ENCODE measurements at places on chromosomes 12 and 14. TPM values are rescaled to one million over a fixed set of nuclear protein-coding genes. Genes with fewer than 3 reads are reported as not detected.

DNA sequence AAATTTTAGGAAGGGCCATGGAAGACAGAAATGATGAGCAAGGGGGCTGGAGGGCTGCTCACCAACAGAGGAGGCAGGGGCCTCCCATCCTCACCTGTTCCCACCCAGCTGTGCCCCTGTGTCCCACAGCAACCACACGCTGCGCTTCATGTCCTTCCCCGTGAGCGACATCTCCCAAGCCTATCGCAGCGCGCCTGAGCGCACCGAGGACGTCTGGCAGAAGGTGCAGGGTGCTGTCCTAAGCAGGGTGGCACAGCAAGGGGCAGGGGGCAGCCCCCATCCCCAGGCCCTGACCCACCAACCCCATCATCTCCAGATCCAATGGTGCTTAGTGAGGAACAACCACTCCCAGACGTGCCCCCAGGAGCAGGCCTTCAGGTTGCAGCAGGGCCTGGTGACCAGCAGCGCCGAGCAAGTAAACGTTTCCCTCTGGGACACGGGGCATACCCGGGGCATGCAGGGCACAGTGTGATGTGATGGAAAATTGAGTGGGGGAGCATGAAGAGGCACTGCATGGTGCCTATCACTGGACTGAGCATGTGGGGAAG, 8.1 kb downstream of the CARMIL3 start:
- DNase-seq: no peak
- no peak overlapping the region for H3K4me3 ChIP-seq
- H3K27me3 ChIP-seq: no peaks in the 10 kb centered on the region

- no peak for DNase-seq
- no peaks in the 10 kb centered on the region for H3K36me3 ChIP-seq
- no peak overlapping the region for H3K27ac ChIP-seq
- no peak overlapping the region for H3K4me3 ChIP-seq
- H3K4me1 ChIP-seq: no peaks in the 10 kb centered on the region
Observed at GRCh38 chr12:67509666-67510386, 138.7 kb upstream of the DYRK2 start.

Gene LRFN5
- not detected for total RNA-seq

Gene PPP1R36
- 1.9 TPM for total RNA-seq

Gene BBOF1
- total RNA-seq: 5.3 TPM

GRCh38 chr14:69318241-69318640, 58.3 kb downstream of the GALNT16 start:
- no peak overlapping the region for H3K27ac ChIP-seq
- no peaks in the 10 kb centered on the region for H3K27me3 ChIP-seq
- H3K4me1 ChIP-seq: no peaks in the 10 kb centered on the region
- DNase-seq: peak; percentile 34

DNA sequence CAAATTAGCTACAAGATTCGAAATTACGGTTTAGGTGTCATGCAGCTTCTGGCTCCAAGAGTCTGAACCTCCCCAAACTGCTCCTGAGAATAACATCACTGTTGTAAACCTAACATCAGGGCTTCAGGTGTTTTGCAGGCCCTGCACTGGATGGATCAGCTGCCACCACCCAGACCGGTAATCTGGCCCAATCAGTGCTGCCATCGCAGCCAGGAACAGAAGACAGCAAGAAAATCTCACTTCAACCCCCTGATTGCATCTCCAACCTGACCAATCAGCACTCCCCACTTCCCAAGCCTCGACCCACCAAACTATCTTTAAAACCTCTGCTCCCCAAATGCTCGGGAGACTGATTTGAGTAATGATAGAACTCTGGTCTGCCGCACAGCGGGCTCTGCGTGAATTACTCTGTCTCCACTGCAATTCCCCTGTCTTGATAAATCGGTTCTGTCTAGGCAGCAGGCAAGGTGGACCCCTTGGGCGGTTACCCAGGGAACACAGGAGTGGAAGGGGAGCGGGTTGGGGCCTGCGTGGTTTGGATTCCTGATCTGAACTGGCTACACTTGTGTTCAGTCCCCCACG, 268.5 kb upstream of the SFSWAP start:
- no peaks in the 10 kb centered on the region for H3K36me3 ChIP-seq
- no peak overlapping the region for H3K4me3 ChIP-seq
- no peak for DNase-seq
- no peaks in the 10 kb centered on the region for H3K27me3 ChIP-seq
- H3K27ac ChIP-seq: no peak overlapping the region

Gene GYS2
- not detected for total RNA-seq

GRCh38 chr14:36553656-36554260, 28.7 kb downstream of the NKX2-8 start:
- H3K27me3 ChIP-seq: no peaks in the 10 kb centered on the region
- no peaks in the 10 kb centered on the region for H3K36me3 ChIP-seq
- H3K4me1 ChIP-seq: no peaks in the 10 kb centered on the region
- no peak overlapping the region for H3K4me3 ChIP-seq

- no peak overlapping the region for H3K27ac ChIP-seq
- no peak for DNase-seq
- H3K4me1 ChIP-seq: no peaks in the 10 kb centered on the region
- no peaks in the 10 kb centered on the region for H3K36me3 ChIP-seq
- H3K27me3 ChIP-seq: no peaks in the 10 kb centered on the region
Observed at GRCh38 chr14:67962215-67962644, 142.7 kb downstream of the RAD51B start.

Gene SIX1
- not detected for total RNA-seq

DNA sequence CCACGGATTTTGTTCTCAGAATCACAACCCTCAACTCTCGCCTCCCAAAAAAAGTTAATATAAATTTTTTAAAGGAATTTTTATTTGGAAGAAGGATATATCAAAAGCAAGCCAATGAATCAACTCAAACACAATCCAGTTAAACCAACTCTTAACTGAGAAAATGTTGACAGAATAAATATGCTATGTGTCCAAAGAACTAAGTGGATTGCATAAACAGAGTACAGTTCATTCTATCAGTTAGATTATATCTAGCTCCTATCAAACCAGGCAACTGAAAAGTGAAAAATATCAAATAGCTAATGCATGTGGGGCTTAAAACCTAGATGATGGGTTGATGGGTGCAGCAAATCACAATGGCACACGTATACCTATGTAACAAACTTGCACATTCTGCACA, 16.6 kb downstream of the SLC41A2 start:
- no peak overlapping the region for H3K27ac ChIP-seq
- no peaks in the 10 kb centered on the region for H3K27me3 ChIP-seq
- no peaks in the 10 kb centered on the region for H3K36me3 ChIP-seq

Gene WDR89
- 7.4 TPM for total RNA-seq

Gene KRT8
- total RNA-seq: 2,048 TPM

Gene LHX5
- not detected for total RNA-seq

GRCh38 chr12:97556302-97556779, 93.7 kb downstream of the RMST start:
- no peaks in the 10 kb centered on the region for H3K4me1 ChIP-seq
- H3K4me3 ChIP-seq: no peak overlapping the region
- peaks cover 4% of the 10 kb centered on the region for H3K27me3 ChIP-seq
- H3K27ac ChIP-seq: no peak overlapping the region
- no peak for DNase-seq
- H3K36me3 ChIP-seq: no peaks in the 10 kb centered on the region

- H3K27me3 ChIP-seq: no peaks in the 10 kb centered on the region
- DNase-seq: peak; percentile 67
- no peaks in the 10 kb centered on the region for H3K4me1 ChIP-seq
- H3K36me3 ChIP-seq: no peaks in the 10 kb centered on the region
- H3K4me3 ChIP-seq: peak overlapping the region; percentile 95
Observed at GRCh38 chr14:69610020-69610873, 1.1 kb upstream of the SUSD6 start.

GRCh38 chr14:43418324-43418723, 1088.8 kb downstream of the FSCB start:
- H3K27me3 ChIP-seq: no peaks in the 10 kb centered on the region
- H3K36me3 ChIP-seq: no peaks in the 10 kb centered on the region
- no peaks in the 10 kb centered on the region for H3K4me1 ChIP-seq
- no peak overlapping the region for H3K4me3 ChIP-seq
- no peak for DNase-seq

- DNase-seq: no peak
- no peaks in the 10 kb centered on the region for H3K4me1 ChIP-seq
- H3K27me3 ChIP-seq: no peaks in the 10 kb centered on the region
- no peak overlapping the region for H3K27ac ChIP-seq
- H3K4me3 ChIP-seq: no peak overlapping the region
Observed at GRCh38 chr12:133202493-133203343, 21.4 kb downstream of the ZNF268 start.

- no peaks in the 10 kb centered on the region for H3K36me3 ChIP-seq
- H3K4me1 ChIP-seq: no peaks in the 10 kb centered on the region
- H3K27ac ChIP-seq: no peak overlapping the region
- no peaks in the 10 kb centered on the region for H3K27me3 ChIP-seq
Observed at GRCh38 chr12:107679336-107679735, 6.3 kb upstream of the PWP1 start.

Gene TMTC1
- 7.4 TPM for total RNA-seq

- H3K27me3 ChIP-seq: no peaks in the 10 kb centered on the region
- H3K4me3 ChIP-seq: no peak overlapping the region
- H3K4me1 ChIP-seq: no peaks in the 10 kb centered on the region
Observed at GRCh38 chr14:98622208-98623051, 649.6 kb downstream of the BCL11B start.

Gene ADCY4
- total RNA-seq: 31.4 TPM

GRCh38 chr12:132724506-132725241, 14.0 kb downstream of the PGAM5 start:
- DNase-seq: no peak
- no peaks in the 10 kb centered on the region for H3K4me1 ChIP-seq
- H3K27me3 ChIP-seq: no peaks in the 10 kb centered on the region
- H3K4me3 ChIP-seq: no peak overlapping the region
- H3K27ac ChIP-seq: no peak overlapping the region

Gene CDKN1B
- 49.2 TPM for total RNA-seq

DNA sequence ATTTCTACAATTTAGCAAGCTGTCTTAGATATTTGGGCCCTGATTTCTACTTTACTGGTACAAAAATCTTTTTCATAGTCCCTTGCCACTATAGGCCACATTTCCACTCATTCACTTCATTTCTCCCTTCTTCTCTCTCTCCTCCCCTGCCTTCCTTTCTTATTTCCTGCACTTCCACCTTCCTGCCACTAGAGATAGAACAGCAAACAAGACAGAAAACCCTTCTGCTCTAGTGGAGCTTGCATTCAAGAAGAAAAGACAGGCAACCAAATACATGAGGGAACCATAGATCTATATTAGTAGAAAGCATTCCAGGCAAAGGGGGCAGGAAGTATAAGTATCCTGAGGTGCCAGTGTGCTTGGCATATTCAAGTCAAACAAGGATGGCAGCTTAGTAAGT, 623.5 kb downstream of the FLRT2 start:
- H3K27me3 ChIP-seq: no peaks in the 10 kb centered on the region
- H3K36me3 ChIP-seq: no peaks in the 10 kb centered on the region
- H3K27ac ChIP-seq: no peak overlapping the region

Gene RD3L
- total RNA-seq: not detected

DNA sequence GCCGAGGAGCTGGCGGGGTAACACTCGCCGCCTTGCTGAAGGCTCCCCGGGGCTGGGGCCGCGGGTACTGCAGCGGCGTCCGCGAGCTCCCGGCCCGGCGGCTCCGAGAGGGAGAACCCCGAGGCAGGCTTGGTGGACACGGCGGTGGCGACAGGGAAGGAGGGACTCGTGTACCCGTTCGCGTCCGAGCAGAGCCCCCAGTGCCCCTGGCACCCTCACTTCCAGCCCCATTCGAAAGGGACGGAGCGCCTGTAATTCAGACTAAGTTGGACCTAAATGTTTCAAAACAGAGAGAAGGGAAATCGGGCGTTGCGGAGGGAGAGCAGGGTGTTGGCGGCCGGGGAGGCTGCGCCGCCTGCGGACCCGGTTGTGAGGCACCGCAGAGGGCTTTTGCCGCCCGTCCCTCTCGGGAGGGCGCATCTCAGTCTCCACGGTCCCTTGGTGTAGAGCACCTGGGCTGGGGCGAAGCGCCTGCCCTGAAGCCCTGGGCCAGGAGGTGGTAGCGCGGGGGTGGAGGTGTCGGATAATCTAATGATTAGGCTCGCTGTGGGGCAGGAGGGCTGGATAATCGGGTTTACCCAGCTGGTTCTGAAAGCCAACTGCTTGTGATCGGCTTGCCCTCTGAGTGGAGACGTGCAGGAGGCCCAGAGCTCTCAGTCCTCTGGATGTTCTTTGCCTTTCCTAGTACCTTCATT, 771 bp downstream of the DAAM1 start:
- peaks cover 16% of the 10 kb centered on the region for H3K4me1 ChIP-seq
- no peak for DNase-seq
- H3K36me3 ChIP-seq: no peaks in the 10 kb centered on the region

Gene NID2
- total RNA-seq: 16.5 TPM

DNA sequence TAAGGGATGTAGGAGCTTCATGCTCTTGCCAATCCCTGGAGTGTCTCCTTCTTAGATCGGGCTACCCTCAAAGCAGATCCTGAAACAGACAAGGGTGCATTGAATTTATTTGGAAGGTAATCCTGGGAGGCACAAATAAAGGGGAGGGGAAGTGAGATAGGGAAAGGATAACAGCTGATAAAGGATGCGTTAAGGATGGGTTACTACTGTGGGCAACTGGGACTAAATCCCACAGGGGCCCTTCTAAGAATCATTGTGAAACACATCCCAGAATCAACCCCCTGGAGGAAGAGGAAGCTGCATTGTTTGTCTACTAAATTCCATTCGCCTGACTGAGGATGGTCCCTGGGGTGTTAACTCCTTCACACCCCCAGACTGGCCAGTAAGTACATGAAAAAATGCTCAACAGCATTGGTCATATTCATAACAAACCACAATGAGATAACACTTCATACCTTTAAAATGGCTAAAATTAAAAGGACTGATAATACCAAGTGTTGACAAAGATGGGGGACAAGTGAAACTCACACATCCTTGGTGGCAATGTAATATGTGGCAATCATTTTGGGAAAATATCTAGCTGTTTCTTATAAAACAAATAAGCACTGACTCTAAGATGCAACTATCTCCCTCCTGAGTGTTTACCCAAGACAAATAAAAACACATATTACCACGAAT, 37.0 kb upstream of the CMKLR1 start:
- H3K36me3 ChIP-seq: no peaks in the 10 kb centered on the region
- no peaks in the 10 kb centered on the region for H3K4me1 ChIP-seq
- DNase-seq: no peak
- no peak overlapping the region for H3K27ac ChIP-seq
